ENCODE measurements at places on chromosomes 13 and 19.

DNA sequence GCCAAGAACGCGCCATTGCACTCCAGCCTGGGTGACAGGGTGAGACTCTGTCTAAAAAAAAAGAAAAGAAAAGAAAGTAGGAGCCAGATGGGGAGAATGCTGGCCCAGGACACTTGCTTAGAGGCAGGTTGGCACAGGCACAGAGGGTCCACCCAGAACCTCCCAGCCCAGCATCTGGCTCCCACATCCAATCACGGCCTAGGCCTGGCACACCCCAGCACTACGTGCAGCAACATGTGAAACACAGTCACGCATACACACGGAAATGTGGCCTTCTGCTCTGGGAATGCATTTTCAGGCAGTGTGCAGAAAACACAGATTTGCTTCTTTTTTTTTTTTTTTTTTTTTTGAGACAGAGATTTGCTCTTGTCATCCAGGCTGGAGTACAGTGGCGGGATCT, 20.9 kb upstream of the FOSB start:
- DNase-seq, result no peak

- no peak for DNase-seq
Measured at GRCh38 chr19:49687566-49688316, 1.7 kb upstream of the ADM5 start.

DNA sequence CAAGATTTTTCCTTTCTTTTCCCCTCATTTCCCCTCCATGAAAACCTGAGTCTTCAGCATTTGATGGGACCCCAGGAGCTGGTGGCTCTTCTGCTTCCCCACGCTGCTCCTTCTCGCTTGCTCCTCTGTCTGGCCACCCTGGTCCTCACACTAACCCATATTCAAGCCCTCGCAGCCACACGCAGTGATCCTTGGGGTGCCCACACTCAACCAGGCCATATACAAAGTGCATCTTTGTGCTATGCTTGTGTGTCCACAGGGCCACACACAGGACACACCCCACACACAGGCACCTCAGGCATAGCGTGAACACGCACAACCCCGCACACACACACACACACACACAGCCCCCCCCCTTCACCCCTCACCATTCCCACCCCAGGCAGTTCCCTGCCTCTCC, 132.1 kb downstream of the URI1 start:
- no peak for DNase-seq

DNA sequence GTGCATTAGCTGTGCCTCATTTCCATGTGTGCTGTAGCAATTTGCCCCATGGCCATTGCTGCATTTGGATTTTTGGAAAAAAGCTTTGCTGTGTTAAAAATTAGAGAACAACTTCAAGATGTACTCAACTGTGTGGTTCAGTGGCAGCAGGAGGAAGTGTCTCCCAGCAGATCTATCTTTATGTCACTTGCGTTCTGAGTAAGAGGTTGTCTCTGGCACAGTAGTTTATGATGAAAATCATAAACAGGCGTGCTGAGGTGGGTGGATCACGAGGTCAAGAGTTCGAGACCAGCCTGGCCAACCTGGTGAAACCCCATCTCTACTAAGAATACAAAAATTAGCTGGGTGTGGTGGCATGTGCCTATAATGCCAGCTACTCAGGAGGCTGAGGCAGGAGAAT, 29.0 kb upstream of the RNF17 start:
- DNase-seq, result no peak

GRCh38 chr13:21511849-21512248, 52.7 kb upstream of the ZDHHC20 start:
- DNase-seq, result no peak

DNA sequence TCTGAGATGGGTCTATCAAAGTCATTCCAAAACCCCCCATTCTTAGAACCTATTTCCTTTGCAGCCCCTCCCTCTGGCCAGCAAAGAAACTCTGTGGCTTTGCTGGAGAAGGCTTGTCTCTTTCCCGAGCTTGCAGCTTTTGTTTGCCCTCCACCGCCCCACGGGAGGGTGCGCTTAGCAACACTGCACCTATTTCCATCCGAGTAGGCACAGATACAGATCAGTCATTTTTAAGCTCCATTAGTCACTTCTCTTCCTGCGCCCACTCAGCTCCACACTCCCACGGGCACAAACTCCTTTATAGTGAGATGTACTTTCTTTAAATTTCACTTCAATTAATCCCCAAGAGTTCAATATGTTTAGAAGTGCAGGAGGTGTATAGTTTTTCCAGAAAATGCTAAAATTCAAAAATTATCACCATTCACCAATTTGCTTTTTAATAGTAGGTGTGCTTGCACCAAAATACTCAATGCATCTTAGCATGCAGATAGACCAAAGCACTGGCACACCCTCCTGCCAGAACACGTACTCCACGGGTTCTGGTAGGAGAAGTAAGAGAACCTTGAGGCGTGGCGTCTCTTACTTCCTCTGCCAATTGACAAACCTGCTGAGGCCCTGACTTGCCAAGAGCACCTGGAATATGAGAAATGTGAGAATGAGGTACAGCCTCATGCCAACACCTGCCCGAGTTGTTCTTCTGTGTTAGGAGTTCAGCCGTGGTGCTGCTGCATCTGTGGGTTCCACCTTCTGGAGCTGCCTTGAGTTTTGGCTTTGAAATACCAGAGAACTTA, 183.7 kb downstream of the TEX29 start:
- DNase-seq, result no peak

DNA sequence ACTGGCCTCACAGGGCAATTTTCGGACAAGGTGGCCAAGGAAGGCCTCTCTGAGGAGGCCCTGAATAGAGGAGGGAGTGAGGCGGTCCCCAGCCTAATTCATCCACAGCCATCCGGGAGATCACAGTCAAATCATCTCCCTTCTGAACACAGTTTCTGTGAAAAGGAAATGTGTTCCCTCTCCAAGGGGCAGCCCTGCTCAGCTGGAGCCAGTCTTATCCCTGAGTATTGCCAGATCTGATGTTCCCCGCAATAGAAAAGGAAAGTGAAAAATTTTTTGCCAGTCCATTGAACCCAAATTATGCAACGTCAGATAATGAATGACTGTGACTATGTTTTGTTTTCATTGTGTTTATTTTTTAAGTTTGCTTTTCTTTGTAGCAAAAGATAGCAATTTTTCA, 125.9 kb downstream of the SIPA1L3 start:
- DNase-seq, result no peak

DNA sequence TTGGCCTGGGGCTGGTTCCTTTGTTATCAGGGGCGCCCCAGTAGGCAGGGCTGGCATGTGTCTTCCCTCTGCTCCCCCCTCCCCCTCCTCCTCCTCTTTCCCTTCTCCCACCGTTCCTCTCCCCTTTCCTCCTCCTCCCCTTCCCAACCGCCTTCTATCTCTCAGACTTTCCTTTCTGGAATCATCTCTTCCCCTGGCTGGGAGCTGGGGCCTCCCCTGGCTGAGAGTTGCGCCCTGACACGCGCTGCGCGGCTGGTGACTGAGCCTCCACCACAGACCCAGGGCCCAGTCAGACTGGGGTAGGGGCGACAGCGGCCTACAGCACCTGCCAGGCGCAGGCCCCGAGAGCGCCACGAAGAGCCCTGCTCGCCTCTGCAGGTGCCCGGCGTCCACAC, 2.8 kb downstream of the PNMA8B start:
- peak; percentile 42 for DNase-seq

GRCh38 chr13:97630725-97631124, 196.8 kb downstream of the RAP2A start:
- no peak for DNase-seq

- peak; percentile 49 for DNase-seq
Measured at GRCh38 chr13:99218969-99219368, 18.3 kb downstream of the UBAC2 start.

DNA sequence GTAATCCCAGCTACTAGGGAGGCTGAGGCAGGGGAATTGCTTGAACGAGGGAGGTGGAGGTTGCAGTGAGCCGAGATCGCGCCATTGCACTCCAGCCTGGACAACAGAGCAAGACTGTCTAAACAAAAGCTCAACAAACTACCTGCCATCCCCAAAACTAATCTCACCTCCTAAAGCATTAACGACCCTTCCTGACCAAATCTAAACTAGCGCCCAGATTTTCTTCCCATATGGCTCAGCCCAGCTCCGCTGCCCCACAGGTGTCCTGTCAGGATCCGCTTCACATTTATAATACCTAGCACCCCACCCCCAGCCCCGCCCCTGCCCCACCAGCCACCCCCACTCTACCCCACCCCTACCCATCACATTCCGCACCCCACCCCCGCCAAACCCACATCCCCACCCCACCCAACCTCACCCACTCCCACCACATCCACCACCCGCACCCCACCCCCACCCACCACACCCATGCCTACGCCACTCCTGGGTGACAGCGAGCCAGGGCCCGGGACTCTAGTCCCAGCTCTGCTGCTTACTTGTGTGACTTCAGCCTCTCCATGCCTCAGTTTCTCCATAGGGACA, 599 bp downstream of the C19orf12 start:
- no peak for DNase-seq

GRCh38 chr19:14113762-14114414, 3.7 kb downstream of the PRKACA start:
- DNase-seq, result peak; percentile 59

- no peak for DNase-seq
Measured at GRCh38 chr19:53394522-53394973, 401 bp upstream of the ZNF765 start.

- no peak for DNase-seq
Measured at GRCh38 chr13:78468621-78469020, 134.7 kb downstream of the POU4F1 start.

DNA sequence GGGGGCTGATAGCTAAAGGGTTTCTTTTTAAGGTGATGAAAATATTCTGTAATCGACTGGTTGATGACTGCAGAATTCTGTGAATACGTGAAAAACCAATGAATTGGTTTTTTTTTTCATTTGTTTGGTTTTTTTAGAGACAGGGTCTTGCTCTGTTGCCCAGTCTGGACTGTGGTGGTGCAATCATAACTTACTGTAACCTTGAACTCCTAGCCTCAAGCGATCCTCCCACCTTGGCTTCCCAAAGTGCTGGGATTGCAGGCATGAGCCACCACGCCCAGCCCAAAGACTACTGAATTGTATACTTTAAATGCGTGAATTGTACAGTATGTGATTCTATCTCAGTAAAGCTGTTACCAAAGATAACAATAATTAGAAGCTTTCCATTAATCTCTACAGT, 14.8 kb upstream of the AKAP8 start:
- DNase-seq, result no peak

DNA sequence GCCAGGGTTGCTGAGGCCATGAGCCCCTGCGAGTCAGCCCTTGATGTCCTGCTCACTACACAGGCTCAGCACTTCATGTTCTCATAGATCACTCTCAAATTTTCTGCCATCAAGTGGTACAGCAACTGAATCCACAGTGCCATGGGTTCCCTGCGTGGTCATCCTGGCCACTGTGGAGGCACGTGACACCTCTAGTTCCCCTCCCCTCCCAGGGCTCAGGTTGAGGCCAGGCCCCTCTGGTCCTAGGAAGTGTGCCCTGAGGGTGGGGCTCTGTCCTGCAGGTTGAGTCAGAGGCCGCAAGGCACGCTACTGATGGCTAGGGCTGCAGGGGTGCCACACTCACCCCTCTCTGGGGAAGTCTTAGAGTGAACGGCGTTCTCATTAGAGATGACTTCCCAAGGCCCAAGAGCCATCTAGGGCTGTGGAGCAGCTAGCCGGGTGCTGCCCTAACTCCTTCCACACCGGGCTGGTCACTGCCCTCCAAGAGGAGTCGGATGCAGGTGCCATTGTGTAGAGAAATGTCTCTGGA, 39.8 kb upstream of the TPM4 start:
- no peak for DNase-seq

DNA sequence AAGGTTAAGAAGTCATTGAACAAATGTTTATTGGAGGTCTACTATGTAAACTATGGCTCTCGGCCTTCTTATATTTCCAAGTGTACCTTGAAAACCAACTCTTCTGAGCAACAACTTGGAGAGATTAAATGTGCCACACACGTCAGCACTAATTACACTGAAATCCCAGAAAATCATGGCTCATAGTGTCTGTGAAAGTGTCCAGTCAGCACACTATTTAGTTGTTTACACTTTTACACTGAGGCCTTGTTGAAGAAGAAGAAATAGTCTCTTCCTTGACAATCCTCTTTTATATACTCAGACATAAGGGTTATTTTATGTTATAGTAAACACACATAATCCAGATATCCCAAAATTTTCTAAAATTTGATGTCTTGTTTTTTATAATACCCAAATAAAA, 30.9 kb upstream of the NBEA start:
- DNase-seq, result no peak

GRCh38 chr13:50691681-50692263, 151.7 kb downstream of the DLEU7 start:
- DNase-seq, result no peak

- no peak for DNase-seq
Measured at GRCh38 chr13:19266979-19267378, 85.4 kb upstream of the TUBA3C start.

DNA sequence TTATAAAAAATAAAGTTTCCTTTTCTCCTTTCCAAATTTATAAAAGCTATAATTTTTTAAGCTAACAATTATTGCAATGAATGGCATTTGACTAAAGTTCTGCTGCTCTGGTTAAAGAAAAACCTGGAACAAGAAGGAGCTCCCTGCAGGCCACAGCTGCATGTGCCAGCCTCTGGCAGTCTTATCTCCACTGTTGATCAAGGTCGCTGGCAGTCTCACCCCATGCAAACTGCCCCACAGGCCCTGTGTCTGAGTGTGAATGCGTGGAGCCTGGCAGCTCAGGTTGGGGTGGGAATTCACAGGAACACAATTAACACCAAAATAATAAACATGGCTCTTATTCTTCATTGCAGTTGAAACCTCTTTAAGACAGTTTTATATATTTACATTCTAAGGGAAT, 30.2 kb upstream of the FREM2 start:
- DNase-seq, result no peak

DNA sequence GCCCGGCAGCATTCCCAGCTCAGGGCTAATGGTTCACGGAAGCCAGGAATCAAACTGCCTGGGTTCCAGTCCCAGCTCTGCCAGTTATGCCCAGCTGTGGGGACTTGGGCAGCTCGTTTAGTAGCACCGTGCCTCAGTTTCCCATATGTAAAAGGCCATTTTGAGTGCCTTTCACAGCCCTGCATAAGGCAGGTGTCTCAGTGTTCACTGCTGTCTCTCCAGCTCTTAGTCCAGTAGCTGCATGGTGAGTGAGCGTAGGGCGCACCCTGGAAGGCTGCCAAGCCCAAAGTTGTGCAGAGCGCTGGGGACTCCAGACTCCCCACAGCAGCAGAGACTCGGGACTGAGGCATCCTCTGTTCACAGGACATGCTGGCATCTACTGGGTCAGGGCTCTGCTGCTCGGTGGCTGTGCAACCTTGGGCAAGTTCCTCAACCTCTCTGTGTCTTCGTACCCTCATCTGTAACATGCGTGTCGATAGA, 5.5 kb downstream of the RPL28 start:
- no peak for DNase-seq

DNA sequence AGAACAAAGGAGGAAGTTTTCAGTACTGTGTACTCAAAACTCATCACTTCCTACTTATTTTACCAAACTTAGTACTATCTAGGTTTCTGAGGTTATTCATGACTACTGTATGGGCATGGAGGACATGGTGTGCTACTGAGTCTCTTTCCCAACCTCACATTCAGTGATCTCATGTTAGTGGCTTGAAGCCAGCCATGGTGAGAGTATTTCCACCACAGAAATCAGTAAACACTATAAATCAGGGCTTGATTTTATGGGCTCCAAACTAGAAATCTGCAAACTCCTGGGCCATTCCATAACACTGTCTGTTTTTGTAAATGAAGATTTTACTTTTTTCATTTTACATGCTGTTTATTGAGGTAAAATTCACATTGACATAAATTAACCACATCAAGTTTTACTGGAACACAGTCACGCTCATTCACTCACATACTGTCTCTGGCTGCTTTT, 19.7 kb downstream of the MED26 start:
- DNase-seq, result no peak

- DNase-seq, result no peak
Measured at GRCh38 chr13:47420568-47420967, 523.7 kb upstream of the HTR2A start.

Measured in activated naive CD4-positive, alpha-beta T cell treated with anti-CD3 and anti-CD28 coated beads, Interleukin-2, amount 50 U/mL, for 16 hours (primary cell).